ENCODE measurements at places on chromosomes 3 and 15.

DNA sequence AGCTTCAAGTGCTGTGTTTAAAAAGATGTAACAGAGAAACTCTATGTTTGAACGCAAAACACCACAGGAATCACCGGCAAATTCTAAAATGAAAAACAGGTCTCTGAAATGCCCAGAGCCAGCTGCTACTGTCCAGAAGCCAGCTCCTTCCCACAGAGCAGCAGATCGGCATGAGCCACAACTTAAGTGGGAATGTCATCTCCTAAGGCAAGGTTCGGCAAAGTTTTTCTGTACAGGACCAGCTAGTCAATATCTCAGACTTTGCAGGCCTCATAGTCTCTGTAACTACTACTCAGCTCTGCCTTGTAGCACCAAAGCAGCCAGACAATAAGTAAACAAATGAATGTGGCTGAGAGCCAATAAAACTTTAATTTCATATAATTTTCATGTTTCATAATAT lies 4.9 kb downstream of the PLOD2 start:
- DNase-seq, result no peak

- DNase-seq, result no peak
These were observed 1.8 kb downstream of the CX3CR1 start for GRCh38 chr3:39277893-39278615.

DNA sequence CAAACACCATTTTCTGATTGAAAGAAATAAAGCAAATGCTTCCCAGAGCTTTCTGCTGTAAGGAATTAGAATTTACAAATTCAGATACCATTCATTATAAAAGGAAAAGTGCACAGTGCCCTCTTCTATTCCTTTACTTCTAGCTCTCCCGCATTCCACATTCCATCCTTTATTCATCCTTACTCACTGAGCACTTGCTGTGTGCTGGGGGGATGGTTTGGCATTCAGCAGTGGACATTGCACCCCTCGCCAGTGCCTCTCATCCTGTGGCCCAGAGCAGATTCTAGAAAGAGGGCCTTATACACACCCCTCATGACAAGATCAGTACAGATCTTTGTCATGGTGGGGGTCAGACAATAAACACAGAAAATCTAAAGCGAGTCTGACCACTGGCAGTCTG lies 73.0 kb downstream of the MGLL start:
- no peak for DNase-seq

DNA sequence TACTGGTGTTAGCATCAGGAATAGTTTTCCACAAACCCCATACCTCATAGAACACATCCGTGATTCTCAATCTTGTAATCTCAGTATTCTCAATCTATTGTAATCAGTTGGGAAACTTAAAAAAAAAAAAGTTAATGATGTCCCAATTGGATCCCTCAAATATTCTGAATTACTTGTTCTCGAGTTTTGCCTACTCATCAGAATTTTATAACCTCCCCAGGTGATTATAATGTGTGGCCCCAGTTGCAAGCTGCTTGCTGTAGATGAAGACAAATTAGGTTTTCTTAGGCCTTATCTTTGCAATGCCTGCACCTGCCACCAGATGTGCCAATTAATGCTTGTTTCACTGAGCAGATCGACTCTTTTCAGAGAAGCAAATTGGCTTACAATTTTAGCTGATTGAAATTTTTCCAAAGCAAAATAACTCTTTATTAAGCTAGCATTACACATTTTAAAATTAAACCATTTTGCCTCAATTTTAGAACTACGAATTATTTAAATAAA lies 19.0 kb upstream of the DIPK2A start:
- no peak for DNase-seq

- no peak for DNase-seq
These were observed 1.3 kb upstream of the TRIM59 start for GRCh38 chr3:160450846-160451245.

DNA sequence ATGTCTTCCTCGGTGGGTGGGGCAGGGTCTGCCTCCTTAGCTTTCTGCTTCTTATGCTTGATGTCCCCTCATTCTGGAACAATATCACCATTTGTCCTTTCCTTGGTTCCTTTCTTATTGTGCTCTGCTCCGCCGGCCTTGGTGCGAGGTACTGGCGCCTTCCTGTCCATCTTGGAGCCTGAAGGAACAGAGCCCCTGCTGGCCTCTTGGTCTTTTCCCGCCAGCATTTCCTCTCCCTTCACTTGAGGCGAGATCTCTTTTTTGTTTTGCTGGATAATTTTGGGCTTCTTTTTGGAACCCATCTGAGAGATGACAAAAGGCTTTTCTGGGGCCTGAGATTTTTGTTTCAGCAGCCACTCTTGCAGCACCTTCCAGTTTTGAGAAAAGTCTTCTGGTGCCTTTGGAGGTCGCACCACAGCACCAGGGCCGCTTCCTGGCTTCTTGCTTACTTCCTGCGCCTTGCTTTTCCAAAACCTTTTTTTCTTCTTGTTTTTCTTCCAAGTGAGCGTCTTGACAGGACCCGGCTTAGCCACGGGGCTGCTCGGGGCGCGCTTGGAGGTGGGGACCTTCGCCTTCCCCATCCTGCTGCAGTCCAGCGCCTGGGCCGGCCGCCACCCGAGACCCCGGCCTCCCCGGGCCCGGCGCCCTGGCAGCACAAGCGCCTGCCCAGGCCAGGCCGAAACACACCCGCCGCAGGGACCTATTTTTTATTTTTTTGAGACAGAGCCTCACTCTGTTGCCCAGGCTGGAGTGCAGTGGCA lies 127.1 kb downstream of the KLF13 start:
- no peak for DNase-seq

Data from activated naive CD4-positive, alpha-beta T cell treated with anti-CD3 and anti-CD28 coated beads, Interleukin-2, amount 50 U/mL, for 16 hours (primary cell).